ENCODE measurements at places on chromosomes 1 and 21.

DNA sequence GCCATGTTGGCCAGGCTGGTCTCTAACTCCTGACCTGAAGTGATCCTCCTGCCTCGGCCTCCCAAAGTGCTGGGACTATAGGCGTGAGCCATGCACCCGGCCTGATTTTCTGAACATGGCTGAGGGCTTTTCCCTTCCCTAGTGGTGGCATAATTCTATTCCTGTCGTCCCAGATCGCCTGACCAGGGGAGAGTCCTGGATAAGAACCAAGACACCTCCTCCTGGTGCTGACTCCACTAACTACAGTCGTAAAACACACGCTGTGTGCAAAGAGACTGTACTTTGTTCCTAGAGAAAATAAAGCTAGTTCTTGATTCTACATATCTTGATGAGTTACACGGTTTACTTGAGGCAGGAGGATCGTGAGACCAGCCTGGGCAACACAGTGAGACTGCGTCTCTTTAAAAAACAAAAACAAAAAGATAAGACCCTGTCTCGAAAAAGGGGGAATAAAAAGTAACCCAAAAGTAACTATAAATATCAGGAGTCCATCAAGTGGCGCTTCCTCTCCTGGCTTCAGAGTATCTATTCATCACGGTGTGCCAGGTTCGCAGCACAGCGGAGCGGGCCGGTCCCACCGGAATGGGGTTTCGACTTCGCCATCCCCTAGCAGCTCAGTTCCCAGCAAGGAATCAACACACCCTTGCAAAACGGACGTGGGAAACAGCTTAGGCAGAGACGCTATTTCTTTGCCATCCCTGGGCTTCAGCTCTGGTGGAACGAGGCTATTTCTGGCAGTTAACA is 973 bp downstream of the SDF4 start:
- DNase-seq = no peak

DNA sequence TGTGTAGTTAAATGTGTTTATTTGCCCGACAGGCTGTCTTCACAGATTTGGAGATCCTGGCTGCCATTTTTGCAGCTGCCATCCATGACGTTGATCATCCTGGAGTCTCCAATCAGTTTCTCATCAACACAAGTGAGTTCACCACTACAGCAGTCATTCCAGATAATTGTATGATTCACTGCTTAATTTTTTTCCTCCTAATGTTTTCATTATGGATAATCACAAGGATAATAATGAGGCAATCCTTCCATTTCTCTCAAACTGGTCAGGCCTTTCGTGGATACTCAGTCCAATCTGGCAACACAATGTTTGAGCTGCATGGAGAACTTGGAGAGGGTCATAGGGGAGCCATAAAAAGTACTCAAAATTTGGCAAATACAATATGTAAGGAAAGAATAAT is 168.3 kb upstream of the SGIP1 start:
- no peak for DNase-seq

DNA sequence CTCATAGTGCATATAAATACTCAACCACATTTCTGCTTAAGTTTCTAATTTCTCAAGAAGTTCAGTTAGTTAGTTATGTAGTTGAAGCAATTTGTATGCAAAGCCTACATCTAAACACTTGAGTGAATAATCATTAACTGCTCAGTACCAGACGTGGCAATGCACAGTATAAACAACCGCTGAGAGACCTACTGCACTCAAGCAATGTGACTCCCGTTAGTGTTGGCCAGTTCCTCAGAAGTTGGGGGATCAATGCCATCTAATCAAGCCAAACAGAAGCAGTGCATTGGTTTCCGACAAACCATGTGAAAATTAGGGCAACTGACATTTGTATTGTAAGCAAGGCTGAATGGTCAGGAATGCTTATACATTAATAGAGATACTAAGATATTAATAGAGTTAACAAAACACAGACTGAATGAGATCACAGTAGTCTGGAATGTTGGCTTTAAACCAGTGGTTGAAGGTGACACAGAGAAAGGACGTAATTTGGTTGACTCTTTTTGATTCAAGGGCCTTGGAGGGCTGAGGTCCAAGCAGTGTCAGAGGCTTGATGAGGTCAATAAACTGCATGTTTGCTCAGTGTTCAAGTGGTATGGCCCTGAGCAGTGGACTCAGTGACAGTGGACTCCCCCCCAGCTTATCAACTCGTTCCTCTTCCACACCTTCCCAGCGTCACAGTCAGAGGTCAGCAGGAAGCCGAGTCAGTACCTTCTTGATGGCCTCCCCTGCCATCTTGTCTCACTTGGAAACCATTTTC is 255.5 kb downstream of the CTH start:
- DNase-seq = no peak

DNA sequence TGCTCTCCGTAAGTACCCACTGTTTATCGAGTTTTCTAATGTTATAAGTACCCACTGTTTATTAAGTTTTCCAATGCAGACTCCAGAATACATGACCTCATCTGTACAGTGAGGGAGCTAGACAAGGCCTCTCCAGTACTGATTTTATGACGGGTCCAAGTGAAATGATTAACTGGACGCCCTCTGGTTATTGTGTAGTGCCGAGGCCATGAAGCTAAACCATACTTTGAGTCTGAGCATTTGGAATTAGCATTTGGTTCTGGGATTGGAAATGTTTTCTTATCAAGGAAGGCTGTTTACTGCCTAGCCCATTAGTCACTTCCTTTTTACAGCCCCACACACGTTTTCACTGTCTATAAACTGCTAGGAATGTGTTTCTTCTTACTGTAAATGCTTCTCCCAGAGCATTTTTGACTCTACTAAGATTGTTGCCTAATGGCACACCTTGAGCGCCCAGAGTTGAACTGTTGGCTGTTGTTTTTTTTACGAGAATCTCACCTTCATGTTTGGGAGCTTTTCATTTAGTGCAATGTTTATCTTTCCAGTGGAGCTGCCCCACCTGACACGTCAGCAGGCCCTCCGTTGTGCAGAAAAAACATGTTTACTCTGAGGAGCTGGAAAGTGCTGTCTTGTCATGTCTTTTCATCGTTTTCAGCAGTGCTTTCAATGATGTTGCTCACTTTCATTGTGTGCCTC is 26.9 kb downstream of the SPATA46 start:
- no peak for DNase-seq

- DNase-seq = no peak
These were observed 237.7 kb downstream of the SEC16B start for GRCh38 chr1:177732178-177732577.

GRCh38 chr21:25115021-25115420 is 492.3 kb downstream of the MRPL39 start:
- no peak for DNase-seq

DNA sequence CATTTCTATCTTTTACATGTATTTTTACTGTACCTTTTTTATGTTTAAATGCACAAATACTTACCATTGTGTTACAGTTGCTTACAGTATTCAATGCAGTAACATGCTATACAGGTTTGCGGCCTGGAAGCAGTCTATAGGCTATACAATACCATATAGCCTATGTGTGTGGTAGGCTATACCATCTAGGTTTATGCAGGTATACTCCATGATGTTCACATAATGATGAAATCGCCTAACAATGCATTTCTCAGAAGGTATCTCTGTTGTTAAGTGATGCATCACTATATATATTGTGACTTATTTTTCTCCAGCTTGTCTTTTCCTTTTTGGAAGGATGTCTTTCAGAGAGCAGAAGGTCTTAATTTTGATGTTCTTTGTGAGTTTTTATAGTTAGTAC is 103.5 kb downstream of the MAST2 start:
- DNase-seq = no peak

- DNase-seq = no peak
These were observed 142.7 kb downstream of the CDC42BPA start for GRCh38 chr1:227175611-227176010.

GRCh38 chr1:184214128-184214527 is 162.6 kb downstream of the TSEN15 start:
- no peak for DNase-seq
